ENCODE measurements at places on chromosomes 5 and 9. TPM values are rescaled to one million over a fixed set of nuclear protein-coding genes. Genes with fewer than 3 reads are reported as not detected.
A peak's percentile ranks its signal among the peaks of the same experiment; 100 is the strongest.

- no peak for DNase-seq
Observed at GRCh38 chr9:27856054-27856453, 282.8 kb upstream of the C9orf72 start.

The GPR150 gene
- 0.52 TPM for total RNA-seq

The IL5 gene
- total RNA-seq: not detected

DNA sequence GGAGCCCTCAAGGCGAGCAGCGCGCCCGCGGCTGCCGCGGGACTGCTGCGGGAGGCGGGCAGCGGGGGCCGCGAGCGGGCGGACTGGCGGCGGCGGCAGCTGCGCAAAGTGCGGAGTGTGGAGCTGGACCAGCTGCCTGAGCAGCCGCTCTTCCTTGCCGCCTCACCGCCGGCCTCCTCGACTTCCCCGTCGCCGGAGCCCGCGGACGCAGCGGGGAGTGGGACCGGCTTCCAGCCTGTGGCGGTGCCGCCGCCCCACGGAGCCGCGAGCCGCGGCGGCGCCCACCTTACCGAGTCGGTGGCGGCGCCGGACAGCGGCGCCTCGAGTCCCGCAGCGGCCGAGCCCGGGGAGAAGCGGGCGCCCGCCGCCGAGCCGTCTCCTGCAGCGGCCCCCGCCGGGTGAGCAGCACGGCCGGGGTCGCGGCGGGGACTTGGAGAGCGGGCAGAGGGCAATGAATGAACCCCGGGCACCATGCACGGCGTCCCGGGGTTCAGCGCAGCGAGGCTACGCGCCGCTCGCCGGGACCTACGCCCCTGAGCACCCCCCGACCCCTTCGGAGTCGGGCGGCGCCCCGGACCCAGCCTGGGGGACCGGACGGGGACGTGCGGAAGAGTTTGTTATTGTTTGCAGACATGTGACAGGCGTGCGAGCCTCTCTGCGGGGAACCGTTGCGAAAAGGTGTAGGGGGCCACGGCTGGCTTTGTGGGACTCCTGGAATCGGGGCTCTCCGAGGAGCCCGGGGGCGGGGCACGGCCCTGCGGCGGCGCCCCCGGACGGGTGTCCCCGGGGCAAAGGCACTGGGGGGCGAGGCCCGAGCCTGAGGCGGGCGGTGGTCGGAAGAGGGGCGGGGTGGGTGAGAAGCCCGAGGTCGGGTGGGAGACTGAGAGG lies 553 bp downstream of the MAP3K1 start:
- DNase-seq: peak; percentile 58

The UBE2QL1 gene
- total RNA-seq: not detected

GRCh38 chr9:8428389-8428788 lies 628.8 kb upstream of the DMAC1 start:
- no peak for DNase-seq

The PAEP gene
- total RNA-seq: not detected

The FOXB2 gene
- not detected for total RNA-seq

DNA sequence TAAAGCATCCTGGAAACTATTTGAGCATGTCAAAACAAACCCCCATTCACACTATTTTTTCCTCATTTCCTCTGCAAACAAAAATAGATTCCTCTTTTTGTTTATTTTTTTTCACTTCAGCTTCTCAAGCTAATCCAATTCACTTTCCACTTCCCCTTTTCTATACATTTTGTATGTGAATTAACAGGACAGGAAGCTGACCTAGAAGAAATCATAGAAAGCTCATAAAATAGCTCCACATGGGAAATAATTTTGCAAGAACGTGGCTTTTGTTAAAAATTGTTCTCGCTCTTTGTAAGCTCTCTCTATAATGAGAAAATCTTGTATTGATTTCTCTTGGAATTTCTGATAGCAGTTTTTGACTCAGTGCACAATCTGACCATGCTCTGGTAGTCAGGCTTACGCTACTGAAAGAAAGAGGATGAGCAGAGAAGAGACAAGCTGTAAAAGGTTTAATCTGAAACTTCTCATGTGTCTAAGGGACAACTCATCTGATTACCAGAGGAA lies 215.8 kb downstream of the ADAMTS12 start:
- DNase-seq: no peak

GRCh38 chr5:160348080-160348479 lies 22.3 kb downstream of the C1QTNF2 start:
- no peak for DNase-seq

GRCh38 chr5:103224118-103224893 lies 34.3 kb upstream of the MACIR start:
- peak; percentile 32 for DNase-seq

Measured in activated naive CD8-positive, alpha-beta T cell treated with anti-CD3 and anti-CD28 coated beads for 36 hours (primary cell).